Colonic mucosa (tissue), 4 donors: ENCODE measurements at places on chromosomes 13 and 19.

GRCh38 chr13:112773601-112774447 lies 84.0 kb downstream of the ATP11A start:
- DNase-seq = no peak

DNA sequence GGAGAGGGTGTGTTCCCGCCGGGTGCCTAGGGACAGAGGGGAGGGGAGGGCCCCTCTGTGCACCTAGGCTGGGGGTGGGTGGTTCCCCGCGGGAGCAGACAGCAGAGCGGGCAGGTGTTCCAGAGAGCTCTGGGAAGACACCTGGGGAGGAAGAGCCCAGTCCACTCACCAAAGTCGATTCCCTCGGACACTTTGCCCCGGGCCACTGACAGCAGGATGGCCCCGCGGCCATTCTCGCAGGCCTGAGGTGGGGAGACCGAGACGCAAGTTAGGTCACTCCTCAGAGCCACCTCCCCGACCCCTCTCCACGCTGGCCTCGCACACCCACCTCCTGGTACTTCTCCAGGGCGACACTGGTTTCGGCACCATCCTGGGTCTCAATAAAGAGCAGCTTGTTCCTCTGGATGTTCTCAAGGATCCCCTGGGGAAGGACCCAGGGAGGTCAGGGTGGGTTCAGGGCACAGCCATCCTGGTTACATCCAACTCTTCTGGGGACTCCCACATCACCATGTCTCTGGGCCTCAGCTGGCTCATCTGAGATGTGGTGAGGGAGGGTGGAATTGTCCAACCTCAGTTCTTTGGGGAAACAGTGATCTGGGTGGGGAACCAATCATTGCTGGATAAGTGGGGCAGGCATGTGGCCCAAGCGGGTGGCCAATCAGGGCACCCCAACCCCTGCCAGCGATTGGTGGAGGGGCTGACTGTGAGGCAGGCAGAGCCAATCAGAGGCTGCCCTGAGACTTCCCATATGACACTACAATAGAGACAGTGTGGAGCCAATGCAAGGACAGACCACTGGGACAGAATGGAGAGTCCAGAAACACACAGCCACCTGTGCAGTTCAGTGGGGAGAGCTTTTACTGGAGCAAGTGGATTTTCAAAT lies 12.6 kb downstream of the KLC3 start:
- no peak for DNase-seq

- no peak for DNase-seq
These were observed 13.5 kb downstream of the WIZ start for GRCh38 chr19:15436012-15436825.

DNA sequence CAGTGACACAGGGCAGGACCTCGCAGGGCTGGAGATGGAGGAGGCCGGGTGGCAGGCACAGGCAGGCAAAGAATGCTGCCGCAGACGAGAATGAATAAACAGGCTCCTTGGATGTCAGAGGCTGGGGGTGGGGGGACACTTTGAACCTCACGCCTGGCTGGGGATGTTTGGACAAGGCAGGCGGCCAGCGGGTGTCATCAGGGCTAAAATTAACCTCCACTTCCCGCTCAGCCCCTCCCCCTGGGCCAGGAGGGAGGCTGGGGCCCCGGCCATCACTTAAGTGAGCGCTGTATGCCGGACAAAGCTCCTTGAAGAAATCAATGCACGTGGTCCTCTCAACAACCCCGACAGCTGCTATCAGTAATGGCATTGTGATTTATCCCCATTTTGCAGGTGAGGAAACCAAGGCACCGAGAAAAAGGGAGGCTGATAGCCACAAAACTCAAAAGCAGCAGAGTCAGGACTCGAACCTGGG lies 10.3 kb upstream of the FUT5 start:
- peak; percentile 44 for DNase-seq

DNA sequence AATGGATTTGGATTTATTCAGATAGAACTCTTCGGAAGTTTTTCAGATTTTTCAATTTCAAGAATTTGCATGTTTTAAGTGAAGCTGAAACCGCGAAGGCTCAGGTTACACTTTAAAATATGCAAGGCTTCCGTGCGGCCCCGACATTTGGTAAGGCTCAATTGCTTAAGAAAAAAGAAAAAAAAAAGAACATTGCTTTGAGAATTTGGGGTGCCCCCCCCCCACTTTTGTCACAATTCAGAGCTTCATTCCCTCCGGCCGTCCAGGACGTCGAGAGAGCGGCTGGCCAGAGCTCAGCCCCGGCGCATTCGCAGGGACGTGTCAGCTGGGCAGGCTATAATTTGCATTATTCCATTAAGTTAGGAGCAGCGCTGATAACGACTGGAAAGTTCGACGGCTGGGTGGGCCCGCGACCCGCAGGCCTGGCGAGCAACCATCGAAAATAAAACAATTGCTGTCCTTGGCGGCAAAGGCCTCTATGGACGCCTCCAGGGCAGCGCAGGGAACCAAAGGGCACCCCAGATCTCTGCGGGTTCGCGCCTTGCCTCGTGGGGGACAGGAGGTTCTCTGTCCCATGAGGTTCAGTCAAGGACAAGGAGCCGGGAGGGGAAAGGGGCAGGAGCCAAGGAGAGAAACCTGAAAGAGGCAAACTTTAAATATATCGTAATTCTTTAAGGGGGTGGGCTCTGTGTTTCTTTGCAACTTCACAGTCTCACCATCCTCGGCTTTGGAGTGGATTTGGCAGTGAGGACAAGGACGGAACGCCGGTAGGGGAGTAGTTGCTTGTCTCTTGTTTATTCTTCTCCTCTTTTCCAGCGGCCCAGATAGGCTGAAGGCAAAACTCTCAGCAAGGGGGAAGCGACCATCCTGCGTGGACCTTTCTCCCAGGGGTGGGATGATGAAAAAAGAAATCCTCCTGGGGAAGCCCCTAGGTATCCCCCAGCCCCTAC lies 7.0 kb downstream of the SOX21 start:
- no peak for DNase-seq

- DNase-seq = no peak
These were observed 1373.7 kb downstream of the PCDH9 start for GRCh38 chr13:65856431-65856830.

GRCh38 chr13:73894995-73895571 lies 239.1 kb downstream of the KLF12 start:
- no peak for DNase-seq

DNA sequence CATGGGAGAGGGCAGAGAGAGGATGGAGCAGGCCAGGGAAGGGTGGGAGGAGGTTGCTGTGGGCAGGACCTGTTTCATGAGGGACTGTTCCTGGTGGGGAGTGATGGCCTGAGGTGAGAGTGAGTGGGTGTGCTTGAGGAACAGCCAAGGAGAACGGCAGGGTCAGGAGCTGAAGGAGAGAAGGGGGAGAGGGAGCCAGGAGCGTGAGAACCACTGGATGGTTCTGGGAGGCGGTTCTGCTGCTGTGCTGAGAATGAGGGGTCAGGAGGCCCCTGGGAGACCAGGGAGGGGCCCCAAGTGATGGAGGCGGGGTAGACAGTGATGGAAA lies 7.8 kb downstream of the SIN3B start:
- DNase-seq = no peak

- no peak for DNase-seq
These were observed 134.1 kb upstream of the RXFP2 start for GRCh38 chr13:31605076-31605860.

DNA sequence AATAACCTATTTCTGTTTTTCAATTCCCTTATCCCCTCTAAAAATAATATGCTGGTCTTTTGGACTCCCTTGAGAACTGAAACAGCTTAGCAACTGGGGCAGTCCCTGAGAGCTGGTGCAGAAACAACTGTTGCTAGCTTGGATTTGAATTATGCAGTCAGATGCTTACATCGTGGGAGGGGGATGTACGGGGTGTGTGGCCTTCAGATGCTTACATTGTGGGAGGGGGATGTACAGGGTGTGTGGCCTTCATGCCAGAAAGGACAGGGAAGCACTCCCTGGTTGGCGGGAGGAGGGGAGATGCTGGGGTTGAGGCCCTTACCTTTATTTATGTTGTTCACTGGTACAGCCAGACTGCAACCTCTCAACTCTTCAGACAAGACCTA lies 25.6 kb downstream of the LRCH1 start:
- DNase-seq = no peak

- peak; percentile 59 for DNase-seq
These were observed 2.2 kb upstream of the COLGALT1 start for GRCh38 chr19:17553256-17553655.

DNA sequence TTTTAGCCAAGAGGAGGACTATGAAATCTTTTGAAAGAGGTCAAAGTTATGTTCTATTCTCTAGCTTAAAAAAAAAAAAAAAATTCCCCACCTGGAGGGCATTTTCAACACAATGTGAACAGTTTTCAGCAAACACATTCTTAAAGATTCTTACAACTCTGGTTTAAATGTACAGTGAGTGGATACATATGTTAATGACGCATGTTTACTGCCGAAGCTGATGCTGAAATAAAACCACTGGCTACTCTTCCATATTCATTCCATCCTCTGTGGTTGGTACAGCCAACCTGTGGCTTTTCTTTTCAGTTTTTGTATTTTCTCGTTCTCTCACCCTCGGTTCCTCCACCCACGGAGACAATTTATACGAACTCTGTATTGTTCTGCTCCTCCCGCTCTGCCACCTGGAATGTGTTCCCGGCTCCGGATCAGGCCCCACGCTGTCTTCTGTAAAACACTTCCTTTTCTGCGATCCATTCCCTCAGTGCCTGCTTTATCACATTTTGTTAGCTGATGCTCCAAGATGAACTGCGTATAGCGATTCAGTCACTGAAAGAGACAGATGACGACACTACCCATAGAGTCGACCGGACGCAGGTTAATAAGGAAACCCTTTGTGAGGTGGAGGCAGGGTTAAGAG lies 466.4 kb upstream of the ARGLU1 start:
- DNase-seq = no peak

- no peak for DNase-seq
These were observed 165.2 kb downstream of the TDRD3 start for GRCh38 chr13:60562096-60562780.

DNA sequence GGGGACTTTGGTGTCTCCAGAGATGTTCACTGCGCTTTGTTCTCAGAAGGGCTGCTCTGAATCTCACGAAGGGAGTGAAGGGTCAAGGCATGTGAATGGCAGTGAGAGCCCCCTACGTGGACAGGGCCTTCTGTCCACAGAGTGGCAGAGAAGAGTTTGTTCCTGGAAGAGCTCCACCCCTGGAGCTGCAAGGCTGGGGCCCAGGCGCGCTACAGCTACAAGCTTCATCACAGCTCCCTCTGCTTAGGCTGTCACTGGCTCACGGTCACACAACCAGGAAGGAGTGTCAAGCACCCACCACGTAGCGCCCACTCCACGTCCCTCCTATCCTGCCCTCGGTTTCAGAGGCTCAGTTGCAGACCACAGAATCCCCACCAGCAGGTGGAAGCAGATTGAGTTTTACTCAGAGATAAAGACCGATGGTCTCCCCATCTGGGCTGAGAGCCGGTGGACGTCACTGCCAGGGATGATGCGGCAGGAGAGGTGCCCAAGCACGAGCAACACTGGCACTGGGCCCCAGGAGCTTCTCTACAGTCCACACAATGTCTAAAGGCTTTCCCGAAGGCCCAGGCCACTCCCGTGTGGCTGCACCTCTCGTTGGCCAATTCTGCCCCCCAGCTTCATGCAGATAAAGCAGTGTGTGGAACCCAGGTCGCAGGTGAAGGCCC lies 23.0 kb upstream of the TFDP1 start:
- DNase-seq = peak; percentile 6

DNA sequence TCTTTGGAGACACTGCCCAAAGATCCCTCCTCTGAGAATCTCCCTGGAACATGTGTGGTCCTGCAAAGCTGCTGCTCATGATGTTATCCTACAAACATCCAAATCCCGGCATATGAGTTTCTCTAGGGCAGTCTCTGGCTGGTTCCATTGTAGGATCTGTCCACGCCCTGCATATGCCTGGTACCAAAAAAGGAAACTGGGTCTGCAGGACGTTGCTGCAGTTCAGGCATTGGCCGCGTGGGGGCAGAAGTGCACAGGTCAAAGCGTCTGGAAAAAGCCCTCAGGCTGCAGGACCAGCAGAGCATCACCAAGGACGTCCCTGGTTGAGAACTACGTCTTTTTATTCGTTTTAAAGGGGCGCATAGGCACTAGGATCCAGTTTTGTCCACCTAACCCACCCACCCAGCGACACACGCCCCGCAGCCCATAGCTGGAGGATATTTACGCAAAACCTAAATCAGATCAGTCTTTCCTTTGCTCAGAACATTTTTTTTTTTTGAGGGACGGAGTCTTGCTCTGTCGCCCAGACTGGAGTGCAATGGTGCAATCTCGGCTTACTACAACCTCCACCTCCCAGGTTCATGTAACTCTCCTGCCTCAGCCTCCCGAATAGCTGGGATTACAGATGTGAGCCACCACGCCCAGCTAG lies 12.9 kb upstream of the ZNF564 start:
- peak; percentile 95 for DNase-seq

DNA sequence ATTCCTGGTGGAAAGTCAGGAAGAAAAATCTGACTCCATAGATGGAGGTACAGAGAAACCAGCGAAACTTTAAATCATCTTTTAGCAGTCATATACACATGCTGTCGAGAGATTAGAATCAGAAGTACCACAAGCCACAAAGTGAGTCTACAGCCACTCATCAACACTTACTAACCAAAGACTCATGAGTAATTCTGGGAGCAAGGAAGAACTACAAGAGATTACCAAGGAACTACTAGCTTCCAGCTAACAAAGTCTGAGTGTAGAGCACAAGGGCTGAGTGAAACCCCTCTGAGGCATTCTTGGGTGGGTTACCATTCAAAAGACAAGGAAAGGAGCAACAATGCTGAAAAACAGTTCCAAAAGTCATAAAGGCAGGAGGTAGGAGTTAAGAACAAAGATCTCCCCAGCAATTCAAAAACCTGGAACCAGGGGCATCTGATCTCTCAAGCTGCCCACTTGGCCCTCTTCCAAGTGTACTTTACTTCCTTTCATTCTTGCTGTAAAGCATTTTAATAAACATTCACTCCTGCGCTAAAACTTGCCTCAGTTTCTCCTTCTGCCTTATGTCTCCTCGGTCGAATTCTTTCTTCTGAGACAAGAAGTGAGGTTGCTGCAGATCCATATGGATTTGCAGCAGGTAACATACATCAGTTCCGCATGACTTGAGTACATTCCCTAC lies 13.0 kb downstream of the RBM26 start:
- no peak for DNase-seq

- no peak for DNase-seq
These were observed 293.6 kb downstream of the OXGR1 start for GRCh38 chr13:96700657-96701056.

DNA sequence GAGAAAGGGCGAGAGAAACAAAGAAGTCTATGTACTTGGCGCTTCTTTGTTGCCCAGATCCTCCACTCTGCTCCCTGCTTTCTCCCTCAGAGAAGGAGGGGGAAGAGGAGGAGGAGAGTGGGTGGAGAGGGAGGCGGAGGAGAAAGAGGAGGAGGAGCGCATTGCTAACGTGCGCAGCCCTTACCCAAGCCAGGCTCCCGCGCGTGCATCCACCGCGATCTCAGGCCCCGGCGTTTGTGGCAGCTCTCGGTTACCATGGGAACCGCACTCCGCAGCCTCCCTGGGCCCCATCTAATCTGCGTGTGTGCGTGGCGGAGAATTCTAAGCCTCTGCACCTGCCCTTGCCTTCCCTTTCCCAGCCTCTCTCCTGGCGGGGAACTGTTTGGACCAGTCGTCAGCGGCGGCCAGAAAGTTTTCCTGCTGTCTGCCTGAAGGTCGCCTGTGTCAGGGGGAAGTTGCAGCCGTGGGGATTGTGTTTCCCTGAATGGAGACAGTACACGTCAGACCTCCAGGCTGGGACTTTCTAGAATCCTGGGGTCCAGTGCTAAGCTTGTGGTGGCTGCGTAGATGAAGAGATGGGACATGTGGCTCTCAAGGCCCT lies at the start of gene ERICH6B:
ERICH6B (minus strand) TSS at position 239 of the 601 bp plus-strand sequence. CDS start 18,734 bp downstream, outside the sequence.
- no peak for DNase-seq
